H9 (cell line): ENCODE measurements at places on chromosomes 6 and 20.

GRCh38 chr20:44187772-44188709 is 1.1 kb upstream of the JPH2 start:
- no peak for DNase-seq

DNA sequence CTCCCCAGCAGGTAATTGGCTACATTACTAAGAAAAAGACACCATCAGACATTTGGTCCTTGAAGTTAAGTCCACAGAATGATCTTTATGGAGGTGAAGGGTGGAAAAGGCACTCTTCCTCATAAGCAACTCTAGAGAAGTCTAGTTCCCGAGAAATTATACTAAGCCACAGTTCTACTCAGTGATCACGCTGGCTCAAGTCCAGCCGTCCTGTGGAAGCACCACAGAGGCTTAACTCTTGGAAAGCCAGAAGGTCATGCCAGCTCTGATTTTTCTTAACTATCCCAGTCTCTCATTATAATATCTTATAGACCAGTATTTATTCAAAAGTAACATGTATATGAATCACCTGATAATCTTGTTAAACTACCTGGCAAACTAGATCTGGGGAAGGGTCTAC is 258.5 kb downstream of the EYA4 start:
- DNase-seq: no peak

- no peak for DNase-seq
Measured at GRCh38 chr6:148652205-148652604, 94.6 kb upstream of the UST start.

- no peak for DNase-seq
Measured at GRCh38 chr6:144920391-144920961, 635.3 kb downstream of the UTRN start.

- no peak for DNase-seq
Measured at GRCh38 chr20:48594533-48594932, 233.3 kb downstream of the PREX1 start.

DNA sequence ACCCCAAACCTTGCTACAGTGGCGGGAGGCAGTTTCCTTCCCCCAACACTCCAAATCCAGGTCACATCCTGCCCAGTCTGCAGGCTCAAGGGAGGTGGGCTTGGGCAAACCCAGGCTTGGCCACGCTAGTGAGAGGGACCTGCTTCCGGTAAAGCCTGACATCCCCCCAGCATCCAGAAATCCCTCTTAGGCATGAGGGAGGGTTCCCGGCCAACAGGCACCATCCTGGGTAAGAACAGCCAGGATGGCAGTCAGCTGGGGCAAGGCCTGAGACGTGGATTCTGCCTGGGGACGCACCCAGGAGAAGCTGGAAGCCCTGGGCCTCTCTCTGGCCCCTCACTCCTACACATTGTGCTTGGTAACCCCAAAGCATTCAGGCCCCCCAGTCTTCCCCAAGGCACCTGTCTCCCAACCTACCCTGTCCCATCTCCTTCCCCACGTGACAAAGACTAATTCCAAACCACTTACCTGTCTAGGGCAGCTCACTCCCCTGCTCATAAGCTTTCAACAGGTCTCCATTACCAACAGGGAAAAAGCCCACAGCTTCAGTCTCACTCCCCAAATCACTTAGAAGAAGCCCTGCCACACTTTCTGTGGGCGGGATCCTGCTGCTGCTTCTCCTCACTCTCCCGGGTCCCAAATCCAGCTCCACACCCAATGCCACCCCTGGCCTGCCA is 2.1 kb downstream of the C20orf144 start:
- no peak for DNase-seq

- DNase-seq: no peak
Measured at GRCh38 chr6:42084889-42085288, 34.6 kb downstream of the TAF8 start.

DNA sequence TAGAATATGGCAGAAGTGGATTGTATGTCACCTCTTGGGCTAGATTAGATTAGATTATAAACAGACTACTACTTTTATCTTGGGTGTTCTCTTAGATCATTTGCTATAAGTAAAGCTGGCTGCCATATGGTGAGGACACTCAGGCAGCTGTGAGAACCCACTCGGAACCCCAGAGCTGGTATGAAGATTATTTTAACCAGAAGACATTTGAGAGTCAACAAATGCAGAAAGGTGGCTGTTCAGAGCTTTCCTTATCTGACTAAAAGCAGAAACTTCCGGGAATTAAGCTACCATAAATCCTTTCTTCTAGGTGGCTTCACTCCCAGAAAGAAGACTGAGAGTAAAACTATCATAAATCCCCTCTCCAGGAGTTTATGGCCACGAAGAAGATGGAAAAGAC is 91.9 kb downstream of the RNGTT start:
- no peak for DNase-seq

DNA sequence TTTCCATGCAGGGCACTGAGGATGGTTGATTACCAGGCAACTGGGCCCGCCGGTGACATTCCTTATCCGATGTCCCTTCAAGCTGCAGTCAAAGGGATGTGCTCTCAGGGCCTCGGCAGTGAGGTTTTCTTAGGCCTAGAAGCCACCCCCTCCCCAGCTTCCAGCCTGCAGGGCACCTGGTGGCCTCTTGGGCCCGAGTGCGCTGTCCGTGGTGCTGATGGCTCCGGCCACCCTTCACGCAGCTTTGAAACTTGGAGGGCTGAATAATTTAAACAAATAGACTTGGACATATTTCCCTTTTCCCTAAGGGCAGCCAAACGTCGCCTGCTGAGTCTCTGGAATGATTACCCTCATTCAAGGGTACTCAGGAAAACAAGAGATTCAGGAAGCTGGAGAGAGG is 8.9 kb upstream of the MLN start:
- peak; percentile 89 for DNase-seq

GRCh38 chr20:44747166-44748004 is 1.7 kb downstream of the KCNK15 start:
- peak; percentile 89 for DNase-seq

DNA sequence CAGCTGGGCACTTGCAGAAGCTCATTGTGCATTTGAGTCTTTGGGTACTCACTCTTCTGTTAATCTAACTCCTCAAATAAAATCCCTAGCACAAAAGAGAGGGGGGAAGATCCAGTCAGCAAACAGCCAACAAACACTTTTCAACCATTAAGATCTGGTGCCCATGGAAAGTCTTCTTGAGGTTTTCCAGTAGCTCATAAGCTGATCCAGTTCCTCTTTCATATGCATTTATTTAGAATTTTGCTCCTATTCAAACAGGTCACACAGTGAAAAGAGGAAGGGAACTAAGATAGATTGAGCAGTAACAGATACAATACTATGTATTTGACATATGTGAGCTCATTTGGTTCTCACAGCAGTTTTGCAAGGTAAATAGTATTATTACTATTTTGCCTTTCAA is 38.6 kb downstream of the HLA-DPB1 start:
- no peak for DNase-seq

- DNase-seq: peak; percentile 24
Measured at GRCh38 chr6:29510202-29510601, 22.4 kb upstream of the MAS1L start.

DNA sequence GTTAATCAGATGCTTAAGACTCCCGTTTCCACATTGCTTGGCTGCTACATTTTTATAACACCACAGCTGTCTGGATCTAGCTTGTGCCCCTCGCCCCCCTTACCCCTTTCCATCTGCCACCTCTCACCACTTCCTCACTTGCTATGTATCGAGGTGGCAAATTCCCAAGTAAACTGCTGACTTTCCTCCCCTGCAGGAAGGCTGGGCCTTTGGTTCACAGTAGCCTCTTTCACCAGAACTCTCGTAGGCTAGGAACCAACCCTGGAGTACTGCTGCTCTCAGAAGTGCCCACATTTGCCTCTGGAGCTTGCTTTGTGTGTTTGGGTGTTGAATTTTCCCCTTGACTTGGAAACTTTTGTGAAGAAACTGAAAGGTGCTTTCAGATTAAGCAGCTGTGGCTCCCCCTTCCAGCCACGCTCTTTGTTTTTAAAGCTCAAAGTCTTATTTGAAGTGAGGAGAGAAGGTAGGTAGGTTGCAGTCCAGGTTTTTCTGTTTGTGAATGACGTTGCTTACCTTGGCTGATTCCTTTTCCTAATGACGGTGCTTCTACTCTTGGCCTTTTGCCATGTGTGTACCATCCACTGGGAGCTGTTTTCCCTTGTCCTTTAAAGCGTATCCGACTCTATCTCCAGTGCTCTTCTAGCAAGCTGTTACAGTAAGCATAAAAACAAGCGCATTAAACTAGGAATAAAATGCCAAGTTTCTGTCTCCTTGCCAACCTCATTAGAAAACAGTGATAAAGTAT is 90.4 kb downstream of the CARMIL1 start:
- DNase-seq: peak; percentile 32

GRCh38 chr6:28709478-28710349 is 184.0 kb downstream of the GPX5 start:
- DNase-seq: peak; percentile 49

DNA sequence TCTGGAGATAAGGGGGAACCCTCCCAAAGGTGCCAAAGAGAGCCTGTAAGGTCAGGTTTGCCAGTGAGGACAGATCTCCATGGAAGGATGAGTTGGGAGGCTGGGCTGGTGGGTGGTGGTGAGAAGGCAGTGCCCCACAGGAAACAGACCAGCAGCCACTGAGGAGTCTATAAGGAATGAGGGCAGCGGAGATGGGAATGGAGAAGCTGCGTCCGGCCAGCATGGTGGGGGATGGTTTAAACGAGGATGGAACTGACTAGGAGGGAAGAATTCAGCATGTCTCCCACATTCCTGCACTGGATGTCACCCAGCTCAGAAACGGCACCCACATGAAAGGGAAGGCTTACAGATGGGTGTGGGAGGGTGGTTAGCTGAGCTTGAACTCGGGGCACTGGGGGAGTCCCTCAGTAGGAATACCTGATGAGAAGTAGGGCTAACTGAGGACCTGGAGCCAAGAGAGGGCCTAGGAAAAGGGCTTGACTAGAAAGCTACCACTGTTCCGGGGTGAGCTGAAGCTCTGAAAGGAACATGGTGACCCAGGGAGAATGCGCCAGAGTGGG is 53.2 kb downstream of the FOXA2 start:
- DNase-seq: no peak

DNA sequence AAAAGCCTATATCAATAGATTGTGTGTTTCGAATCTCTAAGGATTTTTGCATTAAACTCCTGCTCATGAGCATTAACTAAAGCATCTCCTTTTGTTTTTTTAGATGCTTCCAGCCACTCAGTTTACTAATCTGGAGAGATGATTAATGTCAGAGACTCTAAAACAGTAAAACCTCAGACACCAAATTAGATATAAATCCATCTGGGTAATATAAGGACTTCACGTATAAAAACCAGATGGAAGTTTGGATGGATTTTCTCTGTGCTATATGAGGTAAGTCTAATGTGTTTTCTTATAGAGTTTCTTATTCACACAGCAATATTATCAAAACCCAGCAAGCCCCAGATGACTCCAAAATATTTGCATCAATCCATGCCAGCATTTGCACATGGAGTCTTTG is 137.2 kb downstream of the SYNE1 start:
- no peak for DNase-seq

DNA sequence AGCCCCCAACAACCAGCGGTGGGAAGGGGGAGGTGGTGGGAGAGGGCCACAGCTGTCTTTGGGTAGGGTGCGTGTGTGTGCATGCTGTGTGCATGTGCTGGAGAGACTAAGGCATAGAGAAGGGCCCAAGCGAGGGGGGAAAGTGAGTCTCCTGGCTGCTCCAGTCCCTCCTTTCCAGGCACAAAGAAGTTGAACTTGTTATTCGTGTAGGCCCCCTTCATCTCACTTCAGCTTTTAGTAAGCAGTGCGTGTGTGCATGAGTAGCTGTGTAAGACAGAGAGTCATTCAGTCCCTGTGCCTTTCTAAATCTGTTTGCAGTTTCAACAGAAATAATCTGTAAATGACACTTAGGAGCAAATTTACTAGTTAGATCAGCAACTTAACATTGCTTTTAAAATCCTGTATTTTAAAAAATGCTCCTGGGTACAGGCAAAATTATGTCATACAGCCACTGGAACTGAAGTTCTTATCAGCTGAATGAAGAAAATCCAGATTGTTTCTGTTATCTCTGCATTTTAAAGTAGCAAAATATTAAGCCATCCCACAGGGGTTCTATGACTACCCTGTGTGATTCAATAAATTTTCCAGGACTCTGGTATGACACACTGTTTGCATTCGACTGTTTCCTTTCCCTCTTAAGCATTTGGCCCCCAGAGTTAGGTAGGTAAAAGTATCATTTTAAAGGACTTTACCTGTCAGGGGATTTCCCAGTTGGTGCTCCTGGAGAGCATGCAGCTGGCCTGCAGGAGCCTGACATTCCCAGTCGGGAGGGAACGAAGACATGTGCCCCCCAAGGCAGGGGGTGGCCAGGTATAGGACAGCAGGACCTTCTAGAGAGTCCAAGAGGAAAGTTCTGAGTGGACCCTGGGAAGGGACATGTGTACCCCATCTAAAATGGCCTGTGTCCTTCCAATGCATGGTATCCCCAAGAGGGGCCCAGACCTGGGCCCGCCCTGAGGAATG is 39.0 kb downstream of the MTRES1 start:
- DNase-seq: no peak

- DNase-seq: no peak
Measured at GRCh38 chr20:50592282-50593004, 82.3 kb downstream of the PTPN1 start.

DNA sequence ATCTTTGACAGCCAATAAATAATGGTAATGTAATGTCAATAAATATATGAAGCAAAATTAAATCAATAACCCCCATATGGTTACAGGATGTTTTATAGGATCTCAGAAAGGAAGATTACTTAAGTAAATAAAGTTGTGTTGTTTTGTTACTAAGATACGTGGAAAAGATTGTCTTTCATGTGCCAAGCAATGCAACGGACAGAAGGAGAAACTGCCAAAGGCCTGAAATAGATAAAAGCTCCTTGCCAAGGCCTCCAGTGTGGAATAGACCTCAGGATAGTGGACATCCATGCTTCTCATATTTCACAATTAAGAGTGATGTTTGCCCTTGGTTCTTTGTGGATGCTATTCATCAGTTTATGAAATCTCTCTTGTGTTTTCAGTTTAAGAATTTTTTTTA is 16.4 kb upstream of the FNDC1 start:
- DNase-seq: no peak

DNA sequence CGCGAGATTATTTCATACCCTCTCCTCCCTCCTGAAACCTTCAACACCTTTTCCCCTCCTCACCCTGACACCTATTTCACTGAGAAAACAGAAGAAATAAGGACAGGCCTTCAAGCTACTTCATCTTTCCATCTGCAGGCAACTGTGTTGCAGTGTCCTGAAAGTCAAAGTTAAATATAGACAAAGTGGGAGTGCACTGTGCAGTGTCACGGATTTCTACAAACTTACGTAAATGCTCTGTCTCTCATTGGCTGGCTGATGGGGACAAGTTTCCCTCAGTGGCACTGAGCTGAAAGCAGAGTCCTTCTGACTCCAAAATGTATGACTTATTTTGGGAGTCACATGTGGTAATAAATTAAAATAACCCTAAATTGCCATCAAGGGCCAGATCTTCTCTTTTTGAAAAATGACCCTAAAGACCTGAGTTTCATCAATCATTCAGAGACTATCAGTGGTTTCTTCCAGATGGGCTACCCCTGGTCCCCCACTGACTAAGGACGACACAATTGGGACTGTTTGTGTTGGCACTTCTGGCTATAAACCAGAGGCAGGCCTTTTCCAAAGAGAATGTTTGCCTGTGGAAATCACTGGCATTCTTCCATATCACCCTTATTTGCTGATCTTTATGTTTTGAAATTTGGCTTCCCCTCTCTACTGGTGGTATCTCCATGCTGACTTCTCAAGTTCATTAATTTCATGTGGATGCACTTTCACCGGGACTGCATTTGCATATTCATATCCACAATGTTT is 21.6 kb downstream of the ALDH8A1 start:
- no peak for DNase-seq
